ENCODE measurements at places on chromosomes 3 and 15.
A peak's percentile ranks its signal among the peaks of the same experiment; 100 is the strongest.

- no peak for DNase-seq
These were observed 175.0 kb upstream of the MCTP2 start for GRCh38 chr15:94056314-94056713.

DNA sequence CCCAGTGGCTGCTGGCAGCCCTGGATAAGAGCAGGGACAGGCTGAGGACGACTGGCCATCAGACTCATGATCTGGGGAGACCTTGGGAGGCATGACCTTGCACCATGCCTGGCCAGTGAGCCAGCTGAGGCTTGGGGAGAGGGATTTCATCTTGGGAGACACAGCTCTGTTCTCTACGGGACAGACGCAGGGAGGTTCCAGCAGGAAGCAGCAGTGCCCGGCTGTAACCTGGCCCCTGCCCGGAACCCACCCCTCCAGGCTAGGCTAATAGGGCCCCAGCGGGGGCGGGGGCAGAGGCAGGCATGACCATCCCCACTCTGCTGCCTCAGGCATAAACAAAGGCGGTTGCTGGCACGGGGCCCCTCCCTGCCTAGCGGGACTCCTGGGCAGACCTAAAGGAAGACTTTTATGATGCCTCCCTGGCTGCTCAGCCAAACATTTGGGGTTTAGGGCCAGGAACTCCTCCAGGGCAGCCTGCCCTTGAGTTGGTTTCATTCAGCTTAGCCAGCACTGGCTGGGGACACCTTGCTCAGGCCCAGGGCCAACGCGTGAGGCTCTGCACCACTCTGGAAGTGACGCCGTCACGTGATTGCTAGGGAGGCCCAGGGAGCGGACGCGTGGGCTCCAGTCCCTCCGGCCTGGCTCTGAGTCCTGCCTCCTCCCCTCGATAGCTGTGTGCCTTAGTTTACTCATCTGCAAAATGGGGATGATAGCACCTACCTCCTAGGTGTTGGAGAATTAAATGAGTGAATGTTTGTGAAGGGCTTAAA is 27.6 kb downstream of the HDAC11 start:
- no peak for DNase-seq

GRCh38 chr3:141256820-141257219 is 25.2 kb downstream of the PXYLP1 start:
- DNase-seq: no peak

DNA sequence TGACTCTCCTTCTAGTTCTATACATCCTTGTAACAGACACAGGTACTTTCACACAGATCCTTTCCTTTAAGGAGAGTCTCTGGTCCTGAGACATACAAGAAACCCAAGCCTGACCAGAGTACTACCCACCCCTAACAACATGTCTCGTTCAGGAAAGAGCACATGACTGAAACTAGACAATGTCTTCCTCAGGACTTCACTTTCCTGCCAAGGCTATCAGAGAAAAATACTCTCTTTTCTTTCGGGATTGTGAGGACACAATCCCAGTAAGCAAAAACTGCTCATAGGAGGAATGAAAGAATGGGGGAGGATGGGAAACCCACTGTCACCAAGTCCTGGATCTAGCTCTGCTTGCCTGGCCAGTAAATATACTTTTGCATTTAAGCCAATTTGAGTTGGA is 11.5 kb upstream of the ANKRD28 start:
- DNase-seq: no peak

GRCh38 chr3:172218350-172219323 is 179.3 kb downstream of the FNDC3B start:
- DNase-seq: no peak

GRCh38 chr15:78739996-78740903 is 71.0 kb downstream of the ADAMTS7 start:
- DNase-seq: no peak

DNA sequence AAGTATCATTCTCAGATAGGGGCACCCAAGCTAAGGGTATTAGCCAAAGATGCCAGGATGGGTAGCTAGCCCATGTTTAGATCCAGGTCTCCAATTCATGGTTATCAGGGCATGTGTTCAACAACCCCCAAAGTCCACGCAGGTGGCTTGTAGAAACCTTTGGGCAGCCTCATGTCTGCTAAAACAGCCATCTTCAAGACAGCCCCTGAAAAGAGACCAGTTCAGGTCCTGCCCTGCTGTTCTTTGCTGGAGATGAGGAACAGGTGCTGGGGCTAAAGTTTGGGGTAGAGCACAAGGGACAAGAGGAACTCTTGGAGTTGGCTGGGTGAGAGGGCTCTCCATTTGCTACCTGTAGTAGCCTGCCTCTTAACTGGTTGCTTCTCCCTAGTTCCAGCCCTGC is 4.6 kb downstream of the PPM1M start:
- no peak for DNase-seq

GRCh38 chr15:88482263-88482662 is 14.8 kb downstream of the MRPS11 start:
- no peak for DNase-seq

GRCh38 chr3:189058071-189058470 is 113.7 kb upstream of the TPRG1 start:
- DNase-seq: no peak

GRCh38 chr3:87780811-87781210 is 278.0 kb downstream of the CGGBP1 start:
- DNase-seq: no peak

- no peak for DNase-seq
These were observed 725.3 kb downstream of the SI start for GRCh38 chr3:164352991-164353390.

DNA sequence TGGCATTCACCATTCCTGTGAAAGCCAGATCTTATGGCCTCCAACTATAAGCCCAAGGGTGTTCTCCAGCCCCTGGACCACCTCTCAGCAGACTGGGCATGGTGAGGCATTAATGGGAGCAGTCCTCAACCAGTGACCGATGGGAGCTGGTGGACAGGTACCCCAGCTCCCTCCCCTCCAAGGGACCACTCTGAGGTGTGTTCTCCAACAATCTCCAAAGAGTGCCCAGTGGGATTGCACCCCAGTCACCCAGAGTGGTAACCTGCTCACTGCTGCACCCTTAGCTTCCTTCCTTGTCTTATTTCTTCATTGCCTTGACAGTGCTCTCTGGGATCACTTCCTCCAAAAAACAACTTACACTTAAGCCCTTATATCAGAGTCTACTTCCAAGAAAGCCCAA is 8.2 kb upstream of the ITGA11 start:
- no peak for DNase-seq

- no peak for DNase-seq
These were observed 98.9 kb downstream of the LINGO1 start for GRCh38 chr15:77533578-77534430.

GRCh38 chr3:133914839-133915600 is 19.3 kb upstream of the RAB6B start:
- no peak for DNase-seq

GRCh38 chr15:77518458-77518857 is 97.8 kb downstream of the HMG20A start:
- no peak for DNase-seq

GRCh38 chr3:44974416-44974815 is 1.6 kb downstream of the ZDHHC3 start:
- no peak for DNase-seq

DNA sequence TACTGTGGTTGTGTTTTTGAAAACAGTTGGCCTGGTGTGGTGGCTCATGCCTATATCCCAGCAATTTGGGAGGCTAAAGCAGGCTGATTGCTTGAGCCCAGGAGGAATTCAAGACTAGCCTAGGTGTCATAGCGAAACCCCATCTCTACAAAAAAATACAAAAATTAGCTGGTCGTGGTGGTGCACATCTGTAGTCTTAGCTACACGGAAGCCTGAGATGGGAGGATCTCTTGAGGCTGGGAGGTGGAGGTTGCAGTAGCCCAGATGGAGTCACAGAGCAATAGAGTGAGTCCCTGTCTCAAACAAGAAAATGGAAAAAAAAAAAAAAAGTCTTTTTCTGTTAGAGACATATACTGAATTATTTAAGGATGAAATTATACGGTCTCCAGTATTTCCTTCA is 14.7 kb upstream of the LRRFIP2 start:
- no peak for DNase-seq

DNA sequence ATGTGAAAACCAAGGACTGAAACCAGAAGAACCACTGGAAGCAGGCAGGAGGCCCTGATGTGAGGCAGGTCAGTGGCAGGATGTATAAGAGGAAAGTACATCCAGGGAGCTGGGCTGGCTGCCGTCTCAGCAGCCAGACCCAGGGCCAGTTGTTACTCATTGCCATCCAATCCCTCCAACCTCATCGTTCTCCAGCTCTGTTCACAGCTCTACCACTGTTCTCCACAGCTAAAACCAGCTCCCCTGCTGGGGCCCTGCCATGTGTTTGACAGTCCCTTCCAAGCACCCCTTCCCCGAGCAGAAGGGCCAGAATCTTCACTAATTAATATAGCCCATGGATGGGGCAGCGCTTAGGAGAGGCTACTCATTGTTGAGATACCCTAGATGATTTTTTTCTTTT is 206.6 kb downstream of the MECOM start:
- no peak for DNase-seq

- DNase-seq: no peak
These were observed 123.2 kb upstream of the PLCL2 start for GRCh38 chr3:16761571-16761970.

DNA sequence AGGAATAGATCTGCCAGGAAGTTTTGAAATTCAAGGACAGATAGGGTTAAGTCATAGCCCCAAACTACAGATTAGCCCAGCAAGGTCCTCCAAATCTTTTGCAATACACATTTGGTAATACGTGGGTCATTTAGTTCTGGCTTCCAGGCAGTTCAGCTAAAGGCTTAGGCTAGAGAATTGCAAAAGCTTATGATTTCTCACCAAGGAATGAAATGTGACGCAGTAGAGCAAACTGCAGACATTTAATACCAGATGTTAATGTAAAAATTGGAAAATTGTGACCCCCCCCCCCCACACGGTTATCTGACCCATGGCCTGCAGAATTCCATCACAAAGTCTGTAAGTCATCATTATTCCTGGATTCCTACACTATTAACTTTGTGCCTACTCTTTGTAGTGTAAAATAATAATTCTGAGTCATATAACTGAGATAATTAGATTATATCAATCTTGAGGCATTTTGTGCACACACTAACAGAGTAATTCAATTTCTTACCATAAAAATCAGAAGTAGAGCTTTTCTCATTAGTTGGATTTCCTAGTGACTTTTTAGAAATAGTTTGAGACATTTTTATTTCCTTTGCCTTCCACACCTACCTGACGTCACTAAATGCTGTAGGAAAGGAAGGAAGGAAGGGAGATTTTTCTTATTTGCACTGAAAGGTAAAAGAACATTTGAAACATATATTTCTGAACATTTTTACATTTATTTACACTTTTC is 235.2 kb downstream of the DTWD1 start:
- no peak for DNase-seq

- DNase-seq: no peak
These were observed 17.6 kb upstream of the SIN3A start for GRCh38 chr15:75468913-75469598.

- peak; percentile 8 for DNase-seq
These were observed 319.6 kb downstream of the ZBTB20 start for GRCh38 chr3:114827495-114827894.

GRCh38 chr3:188152660-188153436 is 1.1 kb upstream of the LPP start:
- no peak for DNase-seq

- DNase-seq: no peak
These were observed 664.2 kb upstream of the CFAP20DC start for GRCh38 chr3:59714066-59714465.

DNA sequence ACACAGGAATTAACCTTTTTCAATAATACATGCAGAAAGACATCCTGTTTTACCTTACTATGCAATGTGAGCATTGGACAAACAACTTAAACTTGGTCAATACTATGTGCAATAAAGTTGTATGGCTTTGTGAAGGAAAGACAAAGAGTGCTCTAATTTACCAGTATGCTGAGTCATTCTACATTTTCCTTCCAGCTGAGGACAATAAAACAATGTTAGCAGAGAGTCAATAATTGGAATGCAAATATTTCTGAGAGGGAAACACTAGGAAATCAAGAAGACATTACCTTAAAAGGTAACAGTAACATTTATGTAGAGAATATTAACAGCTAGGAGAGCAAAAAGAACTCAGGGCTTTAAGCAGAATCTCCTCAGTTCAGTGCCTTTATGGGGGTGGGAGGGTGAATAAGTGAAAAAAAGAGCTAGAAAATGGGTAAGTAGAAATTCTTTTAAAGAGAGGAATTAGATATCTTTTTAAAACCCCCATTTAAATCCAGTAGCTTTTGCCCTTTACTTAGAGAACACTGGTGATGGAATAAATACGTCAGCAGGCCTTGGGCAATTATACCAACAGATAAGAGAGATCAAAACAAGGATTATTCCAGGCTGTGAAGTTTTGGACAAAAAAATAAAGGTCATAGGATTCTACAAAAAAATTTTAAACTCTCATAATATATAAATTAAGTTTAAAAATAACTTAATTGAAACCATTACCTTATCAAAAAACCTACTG is 11.6 kb upstream of the HGD start:
- DNase-seq: no peak

DNA sequence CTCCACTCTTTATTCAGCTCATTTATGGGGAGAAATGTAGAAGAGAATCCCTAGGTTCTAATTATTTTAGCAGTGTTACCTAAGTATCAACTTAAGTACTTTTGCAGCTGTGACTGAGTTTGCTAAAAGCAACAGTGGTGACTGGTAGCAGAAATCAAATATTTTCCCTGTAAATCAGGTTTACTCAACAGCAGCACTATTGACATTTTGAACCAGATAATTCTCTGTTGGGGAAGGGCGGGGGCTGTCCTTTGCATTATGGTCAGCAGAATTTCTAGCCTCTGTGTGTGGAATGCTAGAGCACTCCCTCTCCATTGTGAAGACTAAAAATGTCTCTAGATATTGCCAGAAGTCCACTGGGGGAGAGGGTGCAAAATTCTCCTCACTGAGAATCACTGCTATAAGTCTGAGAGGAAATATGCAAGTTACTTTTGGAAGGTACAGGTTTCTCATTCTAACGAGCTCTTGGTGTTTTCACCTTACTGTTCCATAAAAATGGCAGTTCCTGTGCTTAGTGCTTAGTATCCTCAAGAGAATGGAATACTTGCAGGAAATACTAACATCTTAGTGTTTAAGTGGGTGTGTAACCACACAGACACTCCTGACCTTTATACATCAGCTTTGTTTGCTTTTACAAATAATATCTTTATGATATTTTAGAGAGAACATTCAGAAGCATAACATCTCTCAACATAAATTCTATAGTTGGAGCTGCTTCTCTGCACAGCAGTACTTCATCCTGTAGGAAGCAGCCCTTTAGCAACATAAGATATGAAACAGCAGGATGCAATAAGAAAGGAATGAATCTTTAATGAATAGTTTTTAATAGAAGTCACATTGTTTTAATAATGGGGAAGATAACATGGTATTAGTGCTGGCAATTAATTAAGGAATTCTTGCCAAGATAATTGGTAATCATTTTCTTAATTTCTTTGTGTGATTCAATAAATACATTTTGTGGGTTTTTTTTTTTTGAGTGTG is 246.5 kb upstream of the GOLIM4 start:
- DNase-seq: no peak

DNA sequence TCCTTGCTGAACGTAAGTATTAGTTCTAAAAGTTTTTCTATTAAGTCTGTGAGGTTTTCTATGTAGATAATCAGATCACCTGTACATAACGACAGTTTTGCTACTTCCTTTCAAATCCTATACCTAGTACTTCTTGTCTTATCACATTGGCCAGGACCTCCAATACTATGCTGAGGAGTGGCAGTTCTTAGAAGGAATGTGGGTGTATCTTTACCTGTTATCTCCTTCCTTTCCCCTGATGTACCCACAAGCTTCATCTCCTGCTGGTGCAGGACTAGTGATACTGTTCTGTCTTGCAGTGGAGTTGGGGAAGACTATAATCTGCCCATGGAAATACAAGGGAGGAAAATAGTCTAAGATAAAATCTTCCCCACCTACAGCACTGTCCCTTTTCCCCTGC is 16.8 kb upstream of the CA12 start:
- no peak for DNase-seq

- no peak for DNase-seq
These were observed 45.2 kb upstream of the UMPS start for GRCh38 chr3:124685067-124685466.
